ENCODE measurements at places on chromosomes 7 and 10. TPM values are rescaled to one million over a fixed set of nuclear protein-coding genes. Genes with fewer than 3 reads are reported as not detected.

Gene PNLIPRP3
- total RNA-seq: not detected

Gene CDK5
- total RNA-seq: 13.7 TPM

Gene ITGB8
- 8.0 TPM for total RNA-seq

Gene LDB3
- total RNA-seq: 2.2 TPM

- no peak overlapping the region for H3K4me3 ChIP-seq
- peaks cover 9% of the 10 kb centered on the region for H3K4me1 ChIP-seq
- H3K27me3 ChIP-seq: no peaks in the 10 kb centered on the region
- no peak for DNase-seq
Measured at GRCh38 chr7:105149827-105150226, 135.8 kb downstream of the KMT2E start.

- H3K36me3 ChIP-seq: no peaks in the 10 kb centered on the region
- no peak for DNase-seq
- H3K27ac ChIP-seq: no peak overlapping the region
- no peak overlapping the region for H3K4me3 ChIP-seq
- H3K27me3 ChIP-seq: no peaks in the 10 kb centered on the region
Measured at GRCh38 chr7:144771174-144771573, 64.7 kb downstream of the TPK1 start.

- H3K4me1 ChIP-seq: no peaks in the 10 kb centered on the region
- H3K27me3 ChIP-seq: no peaks in the 10 kb centered on the region
- H3K36me3 ChIP-seq: no peaks in the 10 kb centered on the region
Measured at GRCh38 chr10:131804551-131805295, 96.1 kb upstream of the PPP2R2D start.

DNA sequence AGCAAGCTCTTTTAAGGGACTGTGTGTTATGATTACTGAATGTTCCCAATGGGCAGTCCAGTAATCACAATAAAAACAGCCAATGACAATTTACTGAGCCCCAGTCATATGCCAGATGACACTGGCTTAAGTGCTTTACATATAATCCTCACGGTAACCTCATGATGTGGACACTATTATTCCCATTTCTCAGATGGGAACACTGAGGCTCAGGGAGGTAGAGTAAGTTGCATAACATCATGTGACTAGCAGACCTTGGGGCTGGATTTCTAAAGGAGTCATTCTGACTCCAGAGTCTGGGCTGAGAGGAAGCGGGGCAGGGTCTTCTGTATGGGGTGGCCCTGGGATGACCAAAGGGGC is 7.6 kb upstream of the RBM20 start:
- H3K27ac ChIP-seq: no peak overlapping the region
- H3K36me3 ChIP-seq: no peaks in the 10 kb centered on the region
- DNase-seq: no peak

DNA sequence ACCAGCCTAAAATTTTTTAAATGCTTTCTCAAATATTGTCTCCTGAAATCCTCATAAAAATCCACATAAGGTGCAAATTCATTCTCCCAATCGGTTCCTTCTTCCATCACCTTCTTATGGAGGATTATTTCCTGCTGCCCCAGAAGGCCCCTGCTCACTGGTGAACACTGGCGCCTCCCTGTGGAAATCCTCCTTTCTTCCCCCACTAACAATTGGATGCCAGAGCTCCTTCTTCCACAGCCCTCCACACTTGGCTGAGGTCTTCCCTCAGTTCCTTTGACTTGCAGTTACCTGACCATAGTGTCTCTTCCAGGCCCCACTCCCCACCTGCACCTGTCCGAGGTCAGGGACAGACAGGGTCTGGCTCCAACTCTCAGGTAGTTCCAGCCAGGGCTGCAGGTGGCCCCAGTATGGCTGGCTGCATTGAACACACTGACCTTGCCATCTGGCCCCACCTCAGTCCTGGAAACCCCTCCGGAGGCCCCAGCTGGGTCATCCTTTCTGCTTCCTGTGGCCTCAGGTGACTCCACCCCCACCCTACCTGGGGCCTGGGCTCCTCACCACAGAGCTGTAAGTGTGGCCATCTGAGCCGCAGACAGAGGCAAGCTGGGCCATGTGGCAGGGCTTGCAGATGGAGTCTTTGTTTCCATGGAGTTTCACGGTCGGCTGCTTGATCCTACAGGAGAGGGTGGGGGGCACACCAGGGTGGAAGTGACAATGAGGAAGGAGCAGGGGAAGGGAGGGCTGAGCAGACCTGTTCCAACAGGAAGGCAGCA is 18.4 kb downstream of the SPOCK2 start:
- H3K27ac ChIP-seq: no peak overlapping the region
- peak; percentile 31 for DNase-seq
- no peaks in the 10 kb centered on the region for H3K27me3 ChIP-seq
